ENCODE measurements at places on chromosomes 13 and 19.
A peak's percentile ranks its signal among the peaks of the same experiment; 100 is the strongest.

GRCh38 chr13:106756446-106756845, 188.5 kb upstream of the ARGLU1 start:
- DNase-seq, result no peak

- no peak for DNase-seq
Measured at GRCh38 chr19:5093297-5093928, 124.5 kb downstream of the KDM4B start.

DNA sequence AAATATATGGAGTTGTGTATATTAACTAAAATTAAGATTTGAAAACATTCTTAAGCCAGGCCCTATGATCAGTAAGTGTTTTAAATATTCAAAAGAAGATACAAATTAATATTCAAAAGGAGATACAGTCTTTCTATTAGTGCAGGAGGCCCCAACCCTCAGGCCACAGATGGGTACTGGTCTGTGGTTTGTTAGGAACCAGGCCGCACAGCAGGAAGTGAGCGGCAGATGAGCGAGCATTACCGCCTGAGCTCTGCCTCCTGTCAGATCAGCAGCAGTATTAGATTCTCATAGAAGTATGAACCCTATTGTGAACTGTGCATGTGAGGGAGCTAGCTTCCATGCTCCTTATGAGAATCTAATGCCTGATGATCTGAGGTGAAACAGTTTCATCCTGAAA, 232.9 kb downstream of the FOXO1 start:
- DNase-seq, result no peak

DNA sequence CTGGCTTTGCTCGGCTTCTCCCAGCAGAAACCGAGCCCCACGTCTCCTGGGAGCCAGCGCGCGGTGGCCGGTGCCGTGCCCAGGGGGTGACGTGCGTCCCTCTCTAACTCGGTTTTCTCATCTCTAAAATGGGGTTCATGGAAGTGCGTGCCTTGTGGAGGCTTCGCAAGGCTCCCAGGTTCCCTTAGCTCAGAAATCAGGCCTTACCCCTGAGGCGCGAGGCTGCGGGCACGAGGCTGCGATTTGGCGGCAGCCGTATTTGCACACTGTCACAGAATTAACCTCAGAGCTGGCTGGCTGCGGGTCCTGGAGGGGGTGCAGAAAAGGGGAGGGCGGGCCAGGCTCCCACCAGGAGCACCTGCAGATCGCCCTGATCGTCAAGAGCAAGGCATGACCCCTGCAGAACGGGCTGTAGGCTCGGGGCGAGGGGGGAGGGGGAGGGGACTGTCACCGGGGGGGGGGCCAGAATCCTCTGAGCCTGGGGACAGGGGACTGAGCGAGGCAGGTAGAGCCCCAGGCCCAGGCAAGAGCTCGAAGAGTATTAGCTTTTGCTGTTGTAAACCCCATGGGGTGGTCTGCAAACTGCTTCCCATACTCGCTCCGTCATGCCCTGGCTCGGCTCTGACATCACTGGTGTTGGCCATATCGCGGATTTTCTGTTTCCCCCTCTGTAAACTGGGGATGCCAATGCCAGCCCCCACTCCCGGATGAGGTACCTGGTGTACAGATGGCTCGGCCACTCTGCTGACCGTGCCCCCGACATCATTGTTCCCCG, 62.2 kb downstream of the CCNE1 start:
- DNase-seq, result no peak

DNA sequence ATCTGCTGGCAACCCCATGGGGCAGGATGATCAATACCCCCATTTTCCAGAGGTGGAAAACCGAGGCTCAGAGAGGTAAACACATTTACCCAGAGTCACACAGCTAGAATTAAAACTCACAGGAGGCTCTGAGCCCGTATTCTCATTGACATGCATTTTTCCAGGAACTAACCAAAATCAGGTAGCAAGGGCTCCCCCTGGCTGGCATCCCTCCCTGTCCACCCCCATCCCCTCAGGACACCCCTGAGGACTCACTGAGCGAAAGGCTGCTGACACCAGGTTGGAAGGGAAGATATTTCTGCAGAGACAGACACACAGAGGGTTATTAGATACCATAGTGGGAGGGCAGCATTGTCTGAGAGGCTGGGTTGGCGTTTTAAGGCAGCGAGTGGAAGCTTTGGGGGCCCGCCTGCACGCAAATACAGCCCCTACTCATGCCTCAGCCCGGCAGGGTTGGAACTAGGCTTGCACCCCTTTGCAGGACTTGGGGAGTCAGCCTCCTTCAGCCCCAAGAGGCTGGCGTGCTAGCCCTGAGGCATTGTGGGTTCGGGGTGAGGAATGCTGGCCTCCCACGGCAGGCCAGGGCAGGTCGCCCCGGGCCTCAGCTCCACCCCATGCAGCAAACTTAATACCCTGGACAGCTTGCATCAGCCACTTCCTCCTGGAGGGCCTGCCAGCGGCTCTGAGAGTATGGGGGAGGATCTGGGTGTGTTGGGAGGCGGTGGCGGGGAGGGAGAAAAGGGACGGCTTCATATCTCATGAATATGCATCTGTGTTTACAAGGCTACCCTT, 3.9 kb downstream of the SLC1A5 start:
- peak; percentile 87 for DNase-seq

DNA sequence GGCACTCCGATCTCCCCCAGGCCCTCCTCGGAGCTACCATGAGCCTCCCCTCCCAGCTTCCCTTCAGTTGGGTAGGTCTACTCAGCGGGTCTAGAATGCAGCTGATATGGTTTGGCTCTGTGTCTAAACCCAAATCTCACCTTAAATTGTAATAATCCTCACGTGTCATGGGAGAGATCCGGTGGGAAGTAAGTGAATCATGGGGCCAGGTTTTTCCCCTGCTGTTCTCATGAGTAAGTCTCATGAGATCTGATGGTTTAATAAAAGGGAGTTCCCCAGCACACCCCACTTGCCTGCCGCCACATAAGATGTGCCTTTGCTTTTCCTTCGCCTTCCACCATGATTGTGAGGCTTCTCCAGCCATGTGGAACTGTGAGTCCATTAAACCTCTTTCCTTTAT, 14.5 kb upstream of the DOCK9 start:
- DNase-seq, result no peak

- no peak for DNase-seq
Measured at GRCh38 chr13:22320991-22321390, 650.1 kb downstream of the FGF9 start.

DNA sequence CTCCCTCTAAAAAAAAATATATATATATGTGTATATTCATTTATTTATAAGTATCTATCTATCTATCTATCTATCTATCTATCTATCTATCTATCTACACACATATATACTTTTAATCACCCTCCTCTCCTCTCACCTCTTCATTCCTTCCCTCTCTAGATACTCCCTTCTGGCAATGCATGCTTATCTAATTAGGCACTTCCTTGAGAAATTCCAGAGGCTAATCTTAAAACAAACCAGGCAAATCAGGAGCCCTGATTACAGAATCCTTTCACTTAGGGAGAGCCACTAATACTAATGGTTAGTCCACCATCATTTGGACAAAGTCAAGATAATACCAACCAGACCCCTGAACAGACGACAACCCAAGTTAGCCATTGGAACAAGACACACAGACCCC, 17.6 kb downstream of the CD70 start:
- DNase-seq, result no peak

GRCh38 chr19:29171525-29171924, 41.4 kb downstream of the UQCRFS1 start:
- no peak for DNase-seq

DNA sequence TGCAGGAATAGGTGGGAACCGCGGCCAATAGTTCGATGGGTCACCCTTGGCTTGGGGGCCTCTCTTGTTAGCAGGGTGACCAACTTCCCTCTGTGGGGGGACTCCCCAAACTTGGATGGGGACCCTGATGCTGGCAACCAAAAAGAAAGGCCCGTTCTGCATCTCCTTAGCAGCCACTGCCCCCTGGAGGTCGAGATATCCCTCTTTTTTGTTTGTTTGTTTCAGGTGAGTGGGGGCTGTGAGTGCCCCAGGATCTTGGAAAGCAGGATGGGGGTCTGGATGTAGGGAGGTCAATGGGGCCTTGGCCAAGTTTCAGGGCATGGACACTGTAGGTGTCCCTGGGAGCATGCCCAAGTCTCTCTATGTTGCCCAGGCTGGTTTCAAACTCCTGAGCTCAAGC, 7.7 kb upstream of the CRTC1 start:
- no peak for DNase-seq

DNA sequence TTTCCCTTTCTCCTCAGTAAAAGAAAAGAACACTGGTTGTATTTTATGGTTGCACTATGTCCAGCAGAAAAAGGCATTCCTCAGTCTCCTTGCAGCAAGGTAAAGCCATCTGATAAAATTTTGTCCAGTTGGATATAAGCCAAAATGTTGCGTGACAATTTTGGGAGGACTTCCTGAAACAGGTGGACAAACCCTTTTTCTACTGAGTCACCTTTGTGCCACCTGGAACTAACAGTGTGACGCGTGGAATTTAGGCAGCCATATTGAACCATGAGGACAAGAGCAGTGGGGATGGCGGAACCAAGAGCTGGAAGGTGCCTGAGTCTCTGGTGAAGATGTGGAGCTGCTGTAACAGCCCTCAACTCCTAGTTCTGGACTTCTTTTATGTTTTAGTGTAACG, 8.2 kb downstream of the CADM4 start:
- no peak for DNase-seq

DNA sequence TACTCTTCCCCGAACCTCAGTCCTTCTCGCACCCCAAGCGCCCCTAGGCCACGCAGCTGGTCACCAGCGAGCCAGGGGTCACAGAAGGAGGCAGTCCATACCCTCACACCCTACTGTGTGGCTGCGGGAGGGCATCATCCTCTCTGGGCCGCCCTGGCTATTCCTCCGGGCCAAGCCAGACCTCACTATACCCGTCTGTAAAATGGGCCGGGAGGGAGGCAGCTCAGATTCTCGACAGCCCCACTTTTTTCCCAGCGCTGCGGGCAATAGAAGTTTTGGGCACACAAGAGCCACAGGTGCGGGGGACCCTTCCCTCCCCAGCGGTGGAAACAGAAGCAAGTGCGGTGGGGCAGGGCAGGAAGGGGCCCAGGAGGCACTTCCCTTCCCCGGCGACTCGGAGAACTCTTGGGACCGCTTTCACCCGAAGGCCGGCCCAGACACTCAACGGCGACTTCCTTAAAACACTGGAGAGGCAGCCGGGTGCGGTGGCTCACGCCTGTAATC, 5.6 kb upstream of the ARRDC2 start:
- DNase-seq, result no peak

GRCh38 chr13:112768795-112769481, 79.1 kb downstream of the ATP11A start:
- DNase-seq, result no peak

DNA sequence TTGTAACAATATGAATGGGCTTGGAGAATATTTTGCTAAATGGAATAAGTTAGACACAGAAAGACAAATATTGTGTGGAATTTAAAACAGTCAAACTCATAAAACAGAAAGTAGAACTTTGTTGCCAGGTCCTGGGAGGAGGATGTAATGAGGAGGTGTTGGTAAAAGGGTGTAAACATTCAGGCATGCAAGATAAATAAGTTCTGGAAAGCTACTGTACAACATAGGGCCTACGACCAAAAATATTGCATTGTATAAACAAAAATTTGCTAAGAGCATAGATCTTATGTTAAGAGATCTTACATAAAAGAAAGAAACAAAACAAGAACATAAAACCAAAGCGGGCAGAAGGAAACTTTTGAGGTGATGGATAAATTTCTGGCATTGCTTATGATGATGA, 1907.8 kb upstream of the PCDH20 start:
- no peak for DNase-seq

DNA sequence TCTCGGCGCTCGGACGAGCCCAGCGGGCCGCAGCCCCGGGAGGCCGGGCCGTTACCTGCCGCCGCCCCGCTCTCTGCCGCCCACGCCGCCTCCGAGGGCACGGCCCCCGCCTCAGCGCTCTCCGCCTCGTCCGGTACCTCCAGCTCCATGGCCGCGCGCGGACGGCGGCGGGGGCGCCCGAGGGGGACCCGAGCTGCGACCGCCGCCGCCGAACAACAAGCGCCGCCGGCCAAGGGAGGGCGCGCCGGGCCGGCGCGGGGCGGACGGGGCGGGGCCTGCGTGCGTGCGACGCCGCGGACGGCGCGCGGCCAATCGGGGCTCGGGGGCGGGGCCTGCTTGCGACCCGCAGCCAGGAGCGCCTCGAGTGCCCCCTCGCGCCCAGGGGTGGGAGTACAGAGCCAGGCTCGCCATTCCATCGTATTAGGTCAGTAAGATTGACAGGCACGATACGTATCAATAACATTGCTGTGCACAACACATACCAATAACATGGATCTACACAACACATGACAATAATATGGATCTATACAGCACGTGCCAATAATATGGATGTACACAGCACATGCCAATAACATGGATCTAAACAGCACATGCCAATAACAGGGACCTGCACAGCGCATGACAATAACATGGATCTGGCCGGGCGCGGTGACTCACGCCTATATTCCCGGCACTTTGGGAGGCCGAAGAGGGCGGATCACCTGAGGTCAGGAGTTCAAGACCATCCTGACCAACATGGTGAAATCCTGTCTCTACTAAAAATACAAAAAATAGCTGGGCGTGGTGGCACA, at the start of gene PIP5K1C:
PIP5K1C (minus strand) TSS at position 227 of the 791 bp plus-strand sequence; CDS start at position 149, 78 bp downstream.
- DNase-seq, result peak; percentile 42

DNA sequence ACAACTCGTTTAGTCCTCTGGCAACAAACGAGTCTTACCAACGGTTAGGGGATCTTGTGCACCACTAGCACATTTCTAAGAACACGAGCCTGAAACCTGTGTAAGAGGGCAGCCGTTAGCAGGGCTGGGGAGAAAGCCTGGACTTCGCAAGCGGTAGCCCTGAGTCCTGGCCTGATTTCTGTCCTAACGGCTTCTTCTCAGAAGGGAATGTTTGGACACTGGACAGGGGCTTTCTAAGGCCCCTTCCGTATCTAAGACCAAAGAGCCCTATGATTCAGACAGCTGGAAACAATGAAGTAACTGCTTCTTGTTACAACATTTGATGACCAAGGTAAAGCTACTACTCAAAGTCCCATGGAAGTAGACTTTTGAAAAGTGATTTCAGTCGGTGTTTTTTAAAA, 2.2 kb downstream of the ANKRD10 start:
- no peak for DNase-seq

GRCh38 chr13:105961438-105961837, 574.0 kb downstream of the EFNB2 start:
- no peak for DNase-seq

DNA sequence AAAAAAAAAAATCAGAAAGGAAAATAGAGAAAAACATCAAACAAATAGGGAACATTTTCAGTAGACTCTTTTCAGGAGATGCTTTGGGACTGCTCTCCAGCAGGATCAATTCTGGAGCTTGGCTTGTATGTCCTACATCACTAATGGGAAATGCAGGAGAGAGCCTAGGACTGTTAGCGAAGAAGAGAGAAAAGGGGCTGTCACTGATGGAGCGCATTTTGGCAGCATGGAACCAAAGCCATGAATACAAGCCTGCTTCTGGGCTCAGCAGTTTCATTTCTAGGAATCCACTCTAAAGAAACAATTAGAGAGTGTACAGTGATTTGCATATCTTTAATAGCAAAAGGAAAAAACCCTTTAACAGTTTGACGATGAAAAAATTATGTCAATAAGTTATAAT, 203.9 kb downstream of the NUFIP1 start:
- DNase-seq, result no peak

GRCh38 chr13:46751811-46752635, 44.9 kb downstream of the ESD start:
- no peak for DNase-seq

All from HS-27A (cell line).